NCI-H526 treated with DMSO at 0.1 percent for 48 hours (cell line): ENCODE measurements at places on chromosomes 7 and 10.

DNA sequence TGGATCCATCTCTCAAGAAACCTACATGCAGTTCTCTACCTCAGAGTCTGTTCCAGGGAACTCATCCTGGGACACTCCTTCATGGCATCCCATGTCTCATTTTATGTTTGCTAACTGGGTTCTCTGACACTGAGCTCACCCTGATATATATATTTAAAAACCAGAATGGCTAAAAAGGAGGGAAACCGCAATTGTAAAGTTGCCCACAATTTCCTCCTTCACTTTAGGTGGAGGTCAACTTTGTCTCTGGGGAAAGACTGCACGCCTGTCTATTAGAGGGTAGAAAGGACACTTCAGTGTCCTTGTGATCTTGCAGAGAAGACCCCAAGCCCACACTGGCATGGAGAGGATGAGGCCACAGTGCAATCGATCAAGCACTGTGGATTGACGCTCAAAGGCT lies 131.7 kb downstream of the TEX36 start:
- no peak for DNase-seq

GRCh38 chr10:32349968-32350738 lies 3.2 kb upstream of the EPC1 start:
- no peak for DNase-seq

DNA sequence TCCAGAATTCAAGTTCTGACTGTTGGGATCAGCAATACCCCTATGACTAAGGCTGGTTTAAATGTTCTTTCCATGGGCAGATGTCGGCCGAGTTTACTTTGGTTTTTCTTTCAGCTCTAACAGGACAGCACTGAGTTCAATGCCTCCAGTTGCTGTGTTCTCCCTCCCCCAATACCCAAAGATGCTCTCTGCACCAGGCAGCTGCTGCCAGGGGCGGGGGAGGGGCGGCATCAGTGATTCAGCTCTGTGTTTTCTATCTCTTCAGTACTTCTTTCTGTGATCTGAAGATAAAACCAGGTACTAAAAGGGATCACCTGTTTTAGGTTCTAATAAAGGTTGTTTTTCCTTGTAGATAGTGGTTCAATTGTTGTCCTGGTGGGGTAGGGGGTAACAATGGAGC lies 576.7 kb upstream of the POT1 start:
- DNase-seq, result no peak

- DNase-seq, result no peak
Measured at GRCh38 chr10:114684084-114684821, 26.2 kb upstream of the ABLIM1 start.

- DNase-seq, result no peak
Measured at GRCh38 chr7:117068511-117069145, 115.3 kb downstream of the ST7 start.

GRCh38 chr7:5578495-5578894 lies 154.9 kb upstream of the TNRC18 start:
- DNase-seq, result no peak

DNA sequence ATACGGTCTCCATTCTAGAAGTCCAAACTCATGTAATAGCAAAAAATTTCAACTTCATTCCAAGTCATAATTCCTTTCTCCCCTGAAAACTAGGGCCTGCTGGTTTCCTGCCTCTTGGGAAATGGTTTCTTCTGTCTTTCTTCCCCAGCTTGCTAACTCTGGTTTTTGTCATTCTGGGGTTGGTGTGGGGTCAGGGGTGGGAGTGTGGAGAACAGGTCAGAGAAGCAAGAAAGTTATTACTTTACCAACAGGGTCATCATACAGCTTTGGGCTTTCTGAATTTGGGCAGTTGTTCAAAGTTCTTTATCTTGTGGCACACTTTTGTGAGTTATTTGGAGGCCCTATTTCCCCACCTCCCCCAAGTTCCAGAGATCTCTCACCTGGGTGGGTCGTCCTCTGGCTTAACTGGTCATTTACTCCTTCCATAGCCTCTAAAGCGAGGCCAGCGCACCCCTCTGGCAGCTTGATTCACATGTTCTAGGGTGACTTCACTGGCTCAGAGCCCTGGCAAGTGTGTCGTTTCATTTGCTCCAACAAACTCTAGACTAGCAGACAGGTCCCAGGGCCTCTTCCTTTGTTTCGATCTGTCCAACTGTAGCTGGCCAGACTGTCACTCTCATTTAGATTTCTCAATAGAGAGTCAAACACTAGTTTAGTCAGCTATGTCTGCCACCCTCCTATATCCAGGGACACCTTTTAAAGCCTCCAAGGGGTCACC lies 161.2 kb downstream of the JCAD start:
- DNase-seq, result no peak

DNA sequence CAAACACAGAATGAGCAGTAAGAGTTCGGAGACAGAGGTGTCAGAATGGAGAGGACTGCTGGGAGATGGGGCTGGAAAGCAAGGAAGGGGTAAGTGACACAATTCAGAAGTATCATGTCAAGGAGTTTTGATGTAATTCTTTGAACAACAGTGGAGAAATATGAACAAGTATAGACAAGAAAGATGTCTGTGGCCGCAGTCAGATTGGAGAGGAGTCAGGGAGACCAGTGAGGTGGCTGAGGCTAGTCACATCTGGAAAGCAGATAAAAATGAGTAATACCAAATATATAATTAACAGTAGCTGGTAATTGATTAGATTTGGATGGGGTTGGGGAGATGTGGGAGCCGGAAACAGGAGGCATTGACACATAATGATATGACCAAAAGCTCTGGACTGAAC lies 540.9 kb downstream of the SUGCT start:
- DNase-seq, result no peak

- DNase-seq, result no peak
Measured at GRCh38 chr10:125399289-125399688, 238.9 kb upstream of the CTBP2 start.

GRCh38 chr10:123354521-123354920 lies 200.3 kb downstream of the BUB3 start:
- DNase-seq, result no peak

- no peak for DNase-seq
Measured at GRCh38 chr7:112889834-112890438, 99.7 kb upstream of the TMEM168 start.
